ENCODE measurements at places on chromosomes 1 and 21. TPM values are rescaled to one million over a fixed set of nuclear protein-coding genes. Genes with fewer than 3 reads are reported as not detected.

Gene NCAM2
- 5.9 TPM for total RNA-seq

Gene SYTL1
- total RNA-seq: 0.09 TPM

Gene MYOC
- 0.36 TPM for total RNA-seq

Gene PRAMEF1
- total RNA-seq: not detected

Gene LRRIQ3
- total RNA-seq: 1.3 TPM

Gene NPHS2
- not detected for total RNA-seq

Gene CCDC17
- total RNA-seq: 4.0 TPM

Gene ZNF326
- 11.2 TPM for total RNA-seq

Gene GBP5
- not detected for total RNA-seq

Gene HSD3B1
- total RNA-seq: not detected
